ENCODE measurements at places on chromosomes 1 and 21.

GRCh38 chr1:201252944-201253371 is 30.3 kb upstream of the PKP1 start:
- DNase-seq, result no peak

DNA sequence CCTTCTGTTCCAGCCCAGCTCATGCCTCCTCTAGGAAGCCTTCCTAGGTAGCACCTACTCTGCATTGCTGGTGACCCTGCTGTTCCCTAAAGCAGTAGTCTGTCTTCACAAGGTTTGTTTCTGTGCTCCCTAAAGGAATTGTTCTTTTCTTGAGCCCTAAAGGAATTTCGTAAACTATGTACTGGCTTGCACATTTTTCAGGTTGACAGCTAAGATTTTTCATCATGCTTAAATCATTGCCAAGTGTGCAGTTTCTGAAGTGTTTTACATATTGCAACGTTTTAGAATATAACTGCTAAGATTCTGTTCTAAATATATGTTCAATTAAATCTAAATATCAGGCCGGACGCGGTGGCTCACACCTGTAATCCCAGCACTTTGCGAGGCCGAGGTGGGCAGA is 13.1 kb downstream of the S100A16 start:
- no peak for DNase-seq

- DNase-seq, result no peak
Measured at GRCh38 chr1:198440842-198441241, 99.6 kb downstream of the ATP6V1G3 start.

DNA sequence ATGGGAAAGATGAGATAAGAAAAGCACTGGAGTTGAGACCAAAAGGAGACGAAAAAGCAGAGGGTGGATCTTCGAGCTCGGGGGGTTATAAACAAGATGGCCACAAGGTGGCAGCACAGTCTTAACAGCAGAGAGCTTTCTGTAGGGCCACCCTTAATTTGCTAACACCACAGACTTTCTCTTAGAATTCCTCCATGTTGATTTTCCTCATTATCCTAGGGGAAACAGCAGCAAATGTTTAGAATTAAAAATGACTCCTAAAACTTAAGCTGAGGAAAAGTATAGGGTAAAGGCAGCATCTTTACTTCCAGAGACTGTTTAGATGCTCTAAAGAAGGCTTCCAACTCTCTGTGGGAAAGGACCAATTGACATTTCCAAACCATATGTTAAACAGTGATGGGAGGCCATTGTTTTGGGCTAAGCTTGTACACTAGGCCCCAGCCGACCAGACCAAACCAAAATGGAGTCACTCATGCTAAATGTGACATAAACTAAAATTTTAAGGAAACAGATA is 2.5 kb upstream of the APOBEC4 start:
- DNase-seq, result peak; percentile 52

DNA sequence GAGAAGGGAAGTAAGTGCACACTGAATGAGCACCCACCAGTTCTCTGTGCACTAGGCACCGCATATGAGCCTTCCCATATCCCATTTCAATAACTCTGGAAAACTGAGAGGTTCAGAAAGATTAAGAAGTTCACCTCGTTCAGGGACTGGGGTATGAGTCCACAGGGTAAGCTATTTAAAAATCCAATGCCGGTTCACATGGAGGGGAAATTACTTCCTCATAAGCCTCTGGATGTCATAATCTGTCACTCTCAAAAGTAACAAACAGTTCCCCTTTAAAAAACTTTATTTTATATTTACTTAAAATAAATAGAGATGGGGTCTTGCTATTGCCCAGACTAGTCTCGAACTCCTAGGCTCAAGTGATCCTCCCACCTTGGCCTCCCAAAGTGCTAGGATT is 1.9 kb downstream of the OR2B11 start:
- DNase-seq, result no peak

DNA sequence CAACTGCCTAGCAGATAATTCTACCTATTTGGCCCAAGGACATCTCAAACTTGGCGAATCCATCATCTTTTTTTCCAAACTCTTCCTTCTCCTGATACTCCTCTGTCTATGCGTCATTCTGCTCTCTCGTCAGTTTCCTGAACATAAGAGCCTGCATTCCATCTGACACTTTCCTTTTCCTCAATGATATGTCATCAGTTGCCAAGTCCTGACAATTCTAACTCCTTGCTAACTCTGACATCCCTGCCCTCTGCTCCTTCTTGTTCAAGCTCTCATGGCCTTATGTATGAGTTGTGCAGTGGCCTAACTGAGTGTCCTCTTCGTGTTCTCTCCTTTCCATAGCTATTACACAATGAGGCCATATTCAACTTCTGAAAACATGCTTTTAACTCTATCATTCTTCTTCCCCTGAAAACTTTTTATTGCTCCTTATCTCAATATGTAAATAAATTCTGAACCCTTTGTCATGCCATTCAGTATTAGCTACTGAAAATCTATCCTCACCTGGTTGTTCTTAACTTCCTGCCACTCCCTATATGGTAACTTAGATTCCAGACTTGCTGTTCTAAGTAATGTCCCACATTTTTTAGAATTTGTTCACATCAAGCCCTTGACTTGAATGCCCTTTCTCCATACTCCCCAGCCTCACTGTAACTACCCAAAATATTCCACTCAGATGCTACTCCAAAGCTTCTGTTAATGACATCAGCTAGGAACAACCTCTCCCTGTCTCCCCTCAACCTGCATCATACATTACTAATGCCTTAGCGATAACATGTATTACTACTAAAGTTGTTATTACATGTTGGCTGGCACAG is 11.5 kb downstream of the PALMD start:
- no peak for DNase-seq

- no peak for DNase-seq
Measured at GRCh38 chr1:20376880-20377494, 86.3 kb downstream of the VWA5B1 start.

DNA sequence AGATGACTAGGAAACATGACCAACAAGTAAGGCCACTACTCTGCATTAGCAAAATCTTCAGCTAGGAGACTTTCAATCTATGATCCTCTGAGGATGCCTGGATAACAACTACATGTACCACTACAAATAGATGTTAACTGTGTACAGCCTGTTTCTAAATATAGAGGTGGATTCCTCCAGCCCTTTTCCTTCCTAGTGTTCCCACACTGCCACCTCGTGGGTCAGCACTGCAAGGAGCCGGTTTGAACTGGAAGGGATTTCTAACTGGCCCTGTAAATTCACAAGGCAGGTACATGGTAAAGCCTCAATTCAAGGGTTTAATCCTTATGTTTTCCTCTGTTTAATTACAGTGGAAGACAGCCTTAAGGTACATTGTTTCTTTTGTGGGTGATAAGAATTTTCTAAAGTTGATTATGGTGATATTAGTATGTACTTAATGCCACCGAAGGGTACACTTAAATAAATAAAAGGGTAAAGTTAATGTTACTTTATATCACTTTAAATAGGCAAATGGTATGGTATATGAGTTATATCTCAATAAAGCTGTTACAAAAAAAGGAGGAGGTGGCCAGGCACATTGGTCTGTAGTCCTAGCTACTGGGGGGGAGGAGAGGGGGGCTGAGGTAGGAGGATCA is 14.4 kb downstream of the SMYD3 start:
- DNase-seq, result peak; percentile 44

DNA sequence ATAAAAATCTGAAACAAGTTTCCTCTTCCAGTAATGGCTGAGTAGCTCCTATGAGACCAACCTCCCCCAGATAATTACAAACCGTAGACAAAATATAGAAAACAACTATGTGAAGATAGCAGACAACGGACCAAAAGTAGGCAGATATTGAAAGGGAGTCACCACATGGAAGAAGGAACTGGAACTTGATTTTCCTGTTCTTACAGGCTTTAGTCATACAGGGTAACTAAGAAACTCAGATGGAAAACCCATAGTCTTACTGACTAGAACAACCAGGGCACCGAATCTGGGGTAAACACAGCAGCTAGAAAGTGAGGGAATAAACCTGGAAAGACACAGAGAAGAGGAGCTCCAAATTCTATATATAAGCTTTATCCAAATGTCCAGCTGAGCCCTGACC is 26.0 kb downstream of the LMX1A start:
- no peak for DNase-seq

- no peak for DNase-seq
Measured at GRCh38 chr1:200399860-200400259, 10.0 kb downstream of the ZNF281 start.

DNA sequence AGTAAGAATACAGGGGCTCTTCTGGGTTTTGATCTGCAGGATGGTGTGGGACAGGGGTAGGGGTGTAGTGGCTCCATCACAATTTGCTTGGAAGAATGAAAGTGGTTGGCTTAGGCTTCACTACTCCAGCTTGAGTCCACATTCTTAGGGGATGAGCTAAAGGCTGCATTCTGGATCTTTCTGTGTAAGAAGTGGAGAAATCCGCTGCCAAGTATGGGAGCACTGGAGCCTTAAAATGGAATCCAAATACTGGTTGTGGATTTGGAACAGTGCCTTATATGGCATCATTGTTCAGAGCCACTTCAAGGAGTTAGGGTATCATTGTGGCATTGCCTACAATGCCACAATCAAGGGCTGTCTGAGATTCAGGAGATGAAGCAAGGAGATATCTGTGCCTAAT is 187.1 kb downstream of the LMO4 start:
- no peak for DNase-seq

DNA sequence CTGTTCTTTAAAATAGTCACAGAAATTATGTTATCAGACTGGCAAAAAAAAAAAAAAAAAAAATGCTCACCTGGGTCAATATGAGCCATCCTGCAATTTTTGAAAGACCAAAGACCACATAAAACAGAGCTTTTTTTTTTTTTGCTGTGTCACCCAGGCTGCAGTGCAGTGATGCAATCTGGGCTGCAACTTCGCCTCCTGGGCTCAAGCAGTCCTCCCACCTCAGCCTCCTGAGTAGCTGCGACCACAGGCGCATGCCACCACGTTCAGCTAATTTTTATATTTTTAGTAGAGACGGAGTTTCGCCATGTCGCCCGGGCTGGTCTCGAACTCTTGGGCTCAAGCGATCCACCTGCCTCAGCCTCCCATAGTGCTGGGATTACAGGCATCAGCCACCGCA is 62.8 kb downstream of the RGS13 start:
- no peak for DNase-seq

All from AG09309 (cell line).